ENCODE measurements at places on chromosomes 2 and 18. TPM values are rescaled to one million over a fixed set of nuclear protein-coding genes. Genes with fewer than 3 reads are reported as not detected.

DNA sequence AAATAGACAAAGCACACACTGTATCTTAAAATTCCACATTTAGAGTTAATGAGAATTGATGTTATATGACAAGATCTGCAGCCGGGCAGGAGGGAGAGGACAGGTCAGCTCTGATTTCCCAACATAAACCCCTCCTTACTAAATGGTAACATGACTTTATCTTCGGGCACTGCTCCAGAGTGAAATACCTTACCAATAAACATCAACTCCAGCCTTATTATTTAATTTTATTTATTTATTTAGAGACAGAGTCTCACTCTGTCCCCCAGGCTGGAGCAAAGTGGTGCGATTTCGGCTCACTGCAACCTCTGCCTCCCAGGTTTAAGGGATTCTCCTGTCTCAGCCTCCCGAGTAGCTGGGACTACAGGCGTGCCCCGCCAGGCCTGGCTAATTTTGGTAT, 1.7 kb downstream of the CYB5A start:
- no peak for DNase-seq
- H3K27ac ChIP-seq: no peak overlapping the region
- peaks cover 3% of the 10 kb centered on the region for H3K27me3 ChIP-seq
- H3K4me1 ChIP-seq: no peaks in the 10 kb centered on the region

FHL2 gene
- total RNA-seq: 3.2 TPM

- no peak overlapping the region for H3K4me3 ChIP-seq
- no peaks in the 10 kb centered on the region for H3K27me3 ChIP-seq
- DNase-seq: peak; percentile 70
- no peaks in the 10 kb centered on the region for H3K4me1 ChIP-seq
Measured at GRCh38 chr2:183070942-183071844, 7.4 kb upstream of the DUSP19 start.

- H3K4me1 ChIP-seq: no peaks in the 10 kb centered on the region
- H3K27me3 ChIP-seq: peaks cover 6% of the 10 kb centered on the region
- H3K27ac ChIP-seq: no peak overlapping the region
- DNase-seq: no peak
Measured at GRCh38 chr18:14933049-14933851, 185.3 kb downstream of the ANKRD30B start.

PKDCC gene
- 959 TPM for total RNA-seq

- H3K4me1 ChIP-seq: peaks cover 1% of the 10 kb centered on the region
- no peaks in the 10 kb centered on the region for H3K36me3 ChIP-seq
- peak overlapping the region; percentile 96 for H3K27ac ChIP-seq
- peaks cover 6% of the 10 kb centered on the region for H3K27me3 ChIP-seq
- no peak for DNase-seq
- H3K4me3 ChIP-seq: peak overlapping the region; percentile 94
Measured at GRCh38 chr18:57621246-57621604, 411 bp downstream of the NARS1 start.

ODC1 gene
- total RNA-seq: 88.0 TPM

UPP2 gene
- not detected for total RNA-seq

DNA sequence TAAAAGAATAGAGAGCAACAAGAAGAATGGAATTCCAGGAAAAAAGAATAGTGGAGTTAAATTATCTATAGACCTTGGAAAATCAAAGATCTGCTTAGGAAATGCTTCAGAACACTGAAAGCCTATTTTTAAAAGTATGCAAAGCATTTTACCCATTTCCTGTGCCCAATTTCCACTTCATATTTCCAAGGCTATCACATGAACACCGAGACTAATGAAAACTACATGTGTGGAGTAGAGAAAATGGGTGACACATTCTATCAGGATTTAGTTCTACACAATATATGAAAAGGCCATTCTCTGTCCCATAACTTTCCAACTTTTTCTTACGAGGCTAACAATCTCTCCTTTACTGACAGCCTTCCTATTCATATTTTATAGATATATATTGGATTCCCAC, 279.4 kb downstream of the CCDC178 start:
- DNase-seq: no peak
- no peaks in the 10 kb centered on the region for H3K4me1 ChIP-seq
- H3K27me3 ChIP-seq: no peaks in the 10 kb centered on the region
- H3K4me3 ChIP-seq: no peak overlapping the region
- H3K36me3 ChIP-seq: no peaks in the 10 kb centered on the region
- H3K27ac ChIP-seq: no peak overlapping the region

- no peak overlapping the region for H3K27ac ChIP-seq
- peaks cover 3% of the 10 kb centered on the region for H3K27me3 ChIP-seq
- no peak for DNase-seq
- no peaks in the 10 kb centered on the region for H3K36me3 ChIP-seq
Measured at GRCh38 chr2:235563056-235563910, 69.4 kb downstream of the AGAP1 start.

DNA sequence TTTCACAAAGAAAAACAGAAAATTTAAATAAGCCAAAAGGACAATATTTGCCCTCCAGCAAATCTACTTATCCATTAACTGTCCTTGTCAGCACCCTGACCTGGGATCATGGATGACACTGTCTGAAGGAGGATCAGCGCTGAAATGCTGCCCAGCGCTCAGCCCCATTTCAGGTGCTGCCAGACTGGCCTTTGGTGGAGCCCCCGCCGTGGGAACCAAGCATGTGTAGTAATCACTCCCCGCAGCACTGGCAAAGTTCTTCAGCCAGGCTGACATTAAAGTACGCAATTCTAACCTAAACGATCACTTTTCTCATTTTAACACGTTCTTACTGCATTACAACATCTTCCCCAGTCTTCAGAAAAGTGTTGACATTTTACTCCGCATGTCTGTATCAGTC, 108.6 kb upstream of the GPC1 start:
- peaks cover 2% of the 10 kb centered on the region for H3K4me1 ChIP-seq
- H3K36me3 ChIP-seq: peaks cover 15% of the 10 kb centered on the region
- H3K4me3 ChIP-seq: no peak overlapping the region

CCDC74A gene
- total RNA-seq: 0.54 TPM

DNA sequence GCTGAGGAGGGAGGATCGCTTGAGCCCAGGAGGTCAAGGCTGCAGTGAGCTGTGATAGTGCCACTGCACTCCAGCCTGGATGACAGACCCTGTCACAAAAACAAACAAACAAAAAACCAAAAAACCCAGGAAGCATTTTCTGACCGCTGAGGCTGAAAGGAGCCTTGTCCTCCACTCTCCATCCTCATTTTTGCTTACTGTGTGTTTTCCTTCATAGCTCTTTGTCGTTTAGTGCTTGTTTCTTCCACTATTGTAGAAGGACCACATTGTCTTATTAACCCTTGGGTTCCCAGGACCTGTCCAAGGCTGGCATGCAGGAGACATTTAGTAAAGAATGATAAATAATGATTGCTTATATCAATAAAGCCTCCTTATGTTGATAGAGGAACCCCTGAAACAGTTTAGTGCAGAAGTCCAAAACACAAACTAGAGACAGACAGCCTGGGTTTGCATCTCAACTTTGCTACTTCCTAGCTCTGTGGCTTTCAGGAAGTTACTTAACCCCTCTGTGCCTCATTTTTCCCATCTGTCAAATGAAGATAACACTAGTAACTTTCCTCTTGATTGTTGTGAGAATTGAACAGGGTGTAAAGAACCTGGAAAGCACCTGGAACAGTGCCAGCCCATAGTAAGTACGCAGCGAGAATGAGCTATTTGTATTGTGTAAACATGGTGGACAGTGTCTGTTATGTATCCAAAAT, 126.0 kb downstream of the LPIN1 start:
- no peaks in the 10 kb centered on the region for H3K27me3 ChIP-seq
- no peaks in the 10 kb centered on the region for H3K4me1 ChIP-seq
- no peaks in the 10 kb centered on the region for H3K36me3 ChIP-seq
- H3K27ac ChIP-seq: no peak overlapping the region
- no peak for DNase-seq

DNA sequence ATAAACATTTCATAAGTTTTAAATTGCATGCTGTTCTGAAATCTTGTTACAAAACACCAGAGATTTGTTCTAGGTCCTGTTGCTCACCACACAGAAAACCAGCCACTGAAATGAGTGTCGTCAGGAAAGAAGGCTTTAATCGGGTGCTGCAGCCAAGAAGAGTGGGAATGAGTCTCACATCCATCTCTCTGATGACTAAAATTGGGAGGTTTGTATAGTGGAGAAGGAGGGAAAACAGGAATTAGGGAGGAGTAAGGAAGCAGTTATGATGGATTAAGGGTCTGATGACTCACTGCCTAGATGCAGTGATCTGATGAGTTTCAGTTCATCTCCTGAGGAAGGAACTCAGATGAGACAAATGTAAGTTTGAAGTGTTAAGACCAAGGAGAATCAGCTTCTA, 42.1 kb upstream of the GPR39 start:
- no peak overlapping the region for H3K27ac ChIP-seq
- H3K4me1 ChIP-seq: no peaks in the 10 kb centered on the region
- H3K4me3 ChIP-seq: no peak overlapping the region
- no peaks in the 10 kb centered on the region for H3K27me3 ChIP-seq
- H3K36me3 ChIP-seq: peaks cover 10% of the 10 kb centered on the region
- no peak for DNase-seq

DNA sequence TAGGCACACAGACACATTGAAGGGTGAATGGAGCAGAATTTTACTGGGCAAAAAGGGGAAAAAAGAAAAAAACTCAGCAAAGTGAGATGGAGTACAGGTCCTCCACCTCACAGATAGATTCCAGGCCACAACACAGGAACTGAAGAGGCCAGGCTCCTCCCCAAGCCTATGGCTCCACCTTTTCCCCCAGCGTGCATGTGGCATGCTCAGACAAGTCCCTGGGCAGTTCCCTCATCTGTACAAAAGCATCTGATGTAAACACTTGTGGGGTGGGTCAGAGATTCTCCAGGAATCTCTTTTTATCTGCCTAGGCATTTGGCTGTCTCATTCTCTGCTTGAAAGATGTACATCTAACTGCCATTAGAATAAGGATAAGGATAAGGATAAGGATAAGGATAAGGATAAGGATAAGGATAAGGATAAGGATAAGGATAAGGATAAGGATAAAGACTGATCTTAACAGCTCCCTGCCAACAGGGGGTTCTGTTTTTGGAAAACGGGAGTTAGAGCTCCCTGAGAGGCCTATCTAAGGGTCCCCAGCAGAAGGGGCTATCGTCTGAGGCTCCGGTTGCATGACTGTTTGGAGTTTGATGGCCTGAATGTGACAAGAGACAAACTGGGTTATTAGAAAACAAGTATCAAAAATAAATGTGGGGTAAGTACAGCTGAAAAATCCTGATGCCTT, 17.2 kb upstream of the ASXL3 start:
- no peak overlapping the region for H3K4me3 ChIP-seq
- H3K4me1 ChIP-seq: no peaks in the 10 kb centered on the region
- no peaks in the 10 kb centered on the region for H3K27me3 ChIP-seq
- peak; percentile 26 for DNase-seq
- no peaks in the 10 kb centered on the region for H3K36me3 ChIP-seq
- H3K27ac ChIP-seq: no peak overlapping the region

DNA sequence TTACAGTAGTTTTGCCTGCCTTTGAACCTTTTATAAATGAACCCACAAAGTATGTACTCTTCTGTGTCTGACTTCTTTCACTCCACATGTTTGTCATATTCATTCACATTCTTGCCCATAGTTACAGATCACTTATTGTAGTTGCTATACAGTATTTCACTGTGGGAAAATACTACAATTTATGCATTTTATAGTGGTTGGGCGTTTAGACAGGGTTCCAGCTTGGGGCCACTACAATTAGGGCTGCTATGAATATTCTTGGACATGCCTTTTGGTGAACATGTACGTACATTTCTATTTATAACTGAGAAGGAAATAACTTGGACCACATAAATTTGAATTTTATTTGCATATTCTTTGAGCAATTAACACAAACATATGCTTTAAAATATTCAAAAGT, 15.4 kb upstream of the PMAIP1 start:
- H3K4me3 ChIP-seq: no peak overlapping the region
- no peak overlapping the region for H3K27ac ChIP-seq
- H3K36me3 ChIP-seq: no peaks in the 10 kb centered on the region
- no peaks in the 10 kb centered on the region for H3K27me3 ChIP-seq
- peaks cover 8% of the 10 kb centered on the region for H3K4me1 ChIP-seq
